GF-D8 (cell line): ENCODE measurements at places on chromosomes 3 and 15.
A peak's percentile ranks its signal among the peaks of the same experiment; 100 is the strongest.

DNA sequence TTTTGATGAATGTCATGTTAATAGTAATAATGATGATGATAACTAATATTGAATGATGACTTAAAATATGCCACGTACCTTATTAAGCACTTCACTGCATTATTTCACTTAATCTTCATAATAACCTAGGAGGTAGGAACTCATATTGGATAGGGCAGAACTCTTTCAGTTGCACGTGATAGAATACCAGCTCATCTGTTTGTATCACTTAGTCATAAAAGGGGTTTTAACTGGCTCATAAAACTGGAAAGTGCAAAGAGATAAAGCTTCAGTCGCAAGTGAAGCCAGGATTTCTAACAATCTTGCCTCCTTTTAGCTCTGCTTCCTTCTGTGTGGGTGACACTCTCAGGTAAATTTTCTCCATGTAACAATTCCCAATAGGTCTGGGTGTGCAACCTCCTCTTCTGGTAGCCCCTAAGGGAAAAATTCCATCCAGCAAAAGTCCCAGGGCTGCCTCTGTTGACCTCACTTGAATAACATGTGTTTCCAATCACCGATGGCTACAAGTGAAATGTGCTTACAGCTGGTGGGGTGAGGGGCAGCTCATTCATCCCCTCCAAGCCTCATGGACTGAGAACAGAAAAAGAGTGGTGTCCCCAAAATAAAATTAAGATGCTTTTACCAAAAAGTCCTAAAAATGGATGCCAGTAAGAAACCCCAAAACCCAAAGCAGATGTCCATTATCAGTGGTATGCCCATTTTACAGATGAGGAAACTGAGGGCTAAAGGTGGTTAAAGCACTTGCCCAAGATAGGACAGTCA lies 9.3 kb downstream of the GXYLT2 start:
- no peak for DNase-seq

- DNase-seq = no peak
These were observed 16.5 kb downstream of the ANXA2 start for GRCh38 chr15:60381148-60381788.

GRCh38 chr15:79853492-79854328 lies 43.1 kb downstream of the MTHFS start:
- peak; percentile 26 for DNase-seq

GRCh38 chr3:79872483-79872882 lies 104.7 kb upstream of the ROBO1 start:
- DNase-seq = no peak

DNA sequence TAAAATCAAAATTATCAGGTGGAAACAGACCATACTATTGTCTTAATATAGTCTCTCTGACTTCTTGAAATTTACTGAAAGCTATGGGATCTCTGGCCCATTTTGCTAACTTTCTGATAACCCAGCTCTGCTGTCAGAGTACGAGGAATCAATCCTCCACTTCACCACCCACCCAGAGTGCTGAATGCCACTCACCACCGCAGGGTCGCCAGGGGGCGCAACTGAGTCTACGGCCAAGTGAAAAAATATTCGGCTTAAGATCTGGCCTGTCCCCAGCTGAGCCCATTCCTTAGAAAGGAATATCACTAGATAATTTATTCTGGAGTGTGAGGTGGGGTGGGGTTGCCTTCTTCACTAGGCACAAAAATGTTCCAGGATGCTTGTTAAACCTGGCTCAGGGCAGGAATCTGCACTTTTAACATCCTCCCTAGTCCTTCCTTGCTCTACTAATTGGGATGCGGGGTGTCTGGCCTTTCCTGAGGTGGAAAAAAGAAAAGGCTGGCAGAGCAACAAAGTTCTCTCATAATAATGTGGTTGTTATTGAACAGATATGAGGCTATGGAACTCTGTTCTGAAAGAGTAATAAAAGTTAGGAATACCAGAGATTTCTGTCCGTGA lies 520.6 kb downstream of the MFSD1 start:
- no peak for DNase-seq
